ENCODE measurements at places on chromosomes 2 and 18.

DNA sequence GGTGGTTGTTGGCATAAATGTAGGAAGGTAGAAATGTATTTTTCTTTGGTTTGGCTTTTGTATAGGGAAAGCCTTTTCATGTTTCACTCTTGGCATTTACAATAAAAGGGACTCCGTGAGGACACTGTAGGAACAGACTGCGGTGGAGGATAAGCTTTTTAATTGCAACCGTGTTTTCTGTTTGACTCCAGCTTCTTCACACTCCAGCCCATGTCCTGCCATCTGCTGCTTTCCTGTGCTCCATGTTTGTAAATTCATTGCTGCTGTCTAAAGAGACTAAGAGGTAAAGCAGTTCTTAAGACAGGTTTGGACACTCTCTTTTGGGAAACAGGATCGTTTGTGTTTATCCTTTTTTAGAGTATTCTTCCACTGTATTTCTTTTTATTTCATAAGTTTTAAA is 33.3 kb downstream of the WDR75 start:
- DNase-seq, result no peak

GRCh38 chr18:62249478-62250097 is 62.5 kb downstream of the RELCH start:
- DNase-seq, result peak; percentile 46

GRCh38 chr2:30979822-30980245 is 158.4 kb downstream of the GALNT14 start:
- DNase-seq, result no peak

GRCh38 chr2:219142329-219142728 is 18.3 kb downstream of the NHEJ1 start:
- DNase-seq, result no peak

- no peak for DNase-seq
These were observed 47.2 kb downstream of the CDC42EP3 start for GRCh38 chr2:37623971-37624900.

DNA sequence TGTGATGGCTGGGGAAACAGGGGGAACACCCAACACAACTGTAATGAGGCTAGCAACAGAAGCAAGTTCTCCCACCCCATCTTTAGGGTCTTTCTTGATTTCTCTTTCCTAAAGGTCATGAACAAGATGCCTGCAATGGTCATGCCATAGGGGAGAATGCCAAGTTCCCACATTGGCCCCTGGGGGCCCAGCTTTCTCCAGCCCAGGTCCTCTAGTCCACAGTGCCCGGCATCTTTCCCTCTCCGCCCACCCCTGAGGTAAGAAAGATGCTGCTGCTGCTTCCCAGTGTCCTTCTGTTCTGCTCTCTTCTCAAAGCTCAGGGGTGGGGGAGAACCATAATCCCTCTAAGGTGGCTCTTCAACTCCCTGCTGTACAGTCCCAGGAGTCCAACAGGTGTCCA is 78.0 kb downstream of the LOXHD1 start:
- no peak for DNase-seq

Measured in stimulated activated CD8-positive, alpha-beta memory T cell treated with anti-CD3 and anti-CD28 coated beads, Interleukin-7, amount 100 ng/mL, for 4 hours (primary cell).